ENCODE measurements at places on chromosomes 11 and 22.

GRCh38 chr11:99160447-99160846 lies 139.7 kb downstream of the CNTN5 start:
- no peak for DNase-seq

DNA sequence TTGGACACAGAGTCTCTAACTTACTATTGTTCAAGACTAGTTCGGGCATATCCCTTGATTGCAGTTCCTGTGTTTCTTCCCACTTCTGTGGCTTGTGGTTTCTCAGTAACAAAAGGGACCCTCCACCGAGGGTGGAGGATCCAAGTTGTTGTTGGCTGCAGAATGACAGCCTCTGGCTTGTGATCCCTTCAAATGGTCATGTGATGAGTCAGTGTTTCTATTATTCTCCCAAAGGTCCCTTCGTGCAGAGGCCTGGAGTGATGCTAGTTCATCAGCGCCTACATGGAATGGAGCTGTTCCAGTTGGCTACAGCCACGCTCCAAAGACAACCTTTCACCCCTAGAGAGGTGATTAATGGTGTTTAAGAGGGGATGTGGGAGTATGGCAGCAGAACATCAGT lies 2.6 kb upstream of the VWCE start:
- no peak for DNase-seq

DNA sequence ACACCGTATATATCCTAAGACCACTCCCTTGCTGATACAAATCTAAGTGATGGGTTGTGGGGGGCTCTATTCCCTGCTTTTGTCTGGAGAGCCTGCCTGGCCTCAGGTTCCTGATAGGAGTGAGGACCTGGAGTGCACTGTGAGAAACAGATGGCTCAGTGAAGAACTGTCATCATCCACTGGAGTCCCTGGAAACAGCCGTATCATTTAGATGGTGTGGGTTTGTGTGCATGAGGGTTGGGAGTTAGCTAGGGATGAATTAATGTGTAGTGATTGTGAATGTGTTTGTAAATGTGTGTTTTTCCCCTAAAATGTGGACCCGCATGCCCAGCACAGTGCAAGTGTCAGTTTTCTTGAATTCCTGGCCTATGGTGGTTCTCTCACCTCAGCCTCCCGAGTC lies 111.6 kb downstream of the CRYBB2 start:
- DNase-seq: no peak

GRCh38 chr11:98835335-98835734 lies 185.4 kb upstream of the CNTN5 start:
- no peak for DNase-seq

DNA sequence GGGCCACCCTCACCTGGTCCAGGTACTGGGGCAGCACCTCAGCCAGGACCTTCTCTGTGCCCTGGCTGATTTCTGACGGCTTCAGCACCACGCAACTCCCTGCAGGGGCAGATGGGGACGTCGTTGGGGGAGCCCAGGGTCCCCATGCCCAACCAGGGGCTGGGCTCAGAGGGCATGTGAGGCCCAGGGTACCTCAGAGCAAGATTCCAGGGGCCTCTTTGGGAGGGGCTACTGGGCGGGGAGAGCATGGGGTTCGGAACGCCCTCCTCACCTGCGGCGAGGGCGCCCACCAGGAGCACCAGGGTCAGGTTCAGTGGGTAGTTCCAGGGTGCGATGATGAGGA lies 8.1 kb downstream of the ALDH3B2 start:
- DNase-seq: no peak

GRCh38 chr11:108069947-108070346 lies 51.4 kb upstream of the ACAT1 start:
- DNase-seq: no peak

- no peak for DNase-seq
These were observed 1.3 kb downstream of the C22orf31 start for GRCh38 chr22:29060251-29060869.

- no peak for DNase-seq
These were observed 290.2 kb downstream of the ETS1 start for GRCh38 chr11:128297091-128297651.

DNA sequence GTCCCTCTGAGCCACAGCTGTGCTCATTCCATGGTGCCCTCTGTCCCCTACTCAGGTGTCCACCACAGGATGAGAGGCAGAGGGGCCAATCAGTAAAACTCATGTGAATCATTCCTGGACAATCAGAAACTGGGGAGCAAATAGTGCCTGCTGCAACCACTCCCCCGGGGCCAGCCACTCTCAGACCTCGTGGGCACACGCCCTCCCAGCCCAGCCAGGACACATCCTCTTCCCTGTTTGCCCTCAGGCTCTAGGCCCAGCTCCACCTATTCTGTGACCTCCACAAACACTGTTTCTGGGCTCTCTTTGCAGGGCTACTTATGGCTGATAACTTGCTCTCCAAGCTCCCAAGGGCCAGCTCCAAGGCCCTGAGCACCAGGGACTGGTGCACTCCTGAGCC lies 14.0 kb upstream of the KCTD14 start:
- DNase-seq: no peak

- DNase-seq: no peak
These were observed 1.2 kb upstream of the MRGPRF start for GRCh38 chr11:69014084-69014851.

DNA sequence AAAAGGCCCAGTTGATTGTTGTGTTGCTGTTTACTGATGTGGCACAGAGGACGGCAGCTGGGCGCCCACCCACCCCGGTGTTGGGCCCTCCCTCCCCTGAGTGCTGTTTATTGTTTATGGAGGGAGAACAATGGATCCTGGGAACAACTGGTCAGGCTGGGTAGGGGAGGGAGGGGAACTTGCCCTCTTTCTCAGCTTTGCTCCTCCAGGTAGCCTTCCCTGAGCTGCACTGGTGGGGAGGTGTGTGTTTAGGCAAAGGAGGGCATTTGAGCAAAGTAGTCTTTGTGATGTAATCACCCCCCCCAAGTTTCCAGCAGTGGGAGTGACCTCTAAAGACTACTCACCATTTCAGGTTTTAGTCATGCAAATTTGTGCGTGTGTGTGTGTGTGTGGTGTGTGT lies 1035.3 kb downstream of the NTM start:
- DNase-seq: no peak

DNA sequence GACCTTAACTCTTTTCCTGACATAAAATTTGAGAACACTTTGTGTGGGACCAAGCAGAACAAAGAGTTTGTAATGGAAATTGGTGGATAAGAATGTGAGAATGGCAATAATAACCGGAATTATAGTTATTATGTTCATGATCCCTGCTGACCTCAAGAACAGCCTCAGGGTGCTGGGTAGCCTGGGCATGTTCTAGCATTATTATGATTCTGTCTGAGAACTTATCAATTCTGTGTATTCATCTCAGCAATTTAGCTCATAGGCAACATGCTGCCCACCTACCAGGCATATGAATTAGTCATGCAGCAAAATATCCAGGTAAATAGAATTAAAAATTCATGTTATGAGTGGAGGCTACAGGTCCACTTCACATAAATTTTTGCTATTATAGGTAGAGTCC lies 61.9 kb downstream of the CTSC start:
- DNase-seq: no peak

GRCh38 chr11:125787827-125788226 lies at the start of gene PATE3:
PATE3 (plus strand) TSS chr11:125788127; CDS start chr11:125788152, 25 bp downstream.
- DNase-seq: no peak

DNA sequence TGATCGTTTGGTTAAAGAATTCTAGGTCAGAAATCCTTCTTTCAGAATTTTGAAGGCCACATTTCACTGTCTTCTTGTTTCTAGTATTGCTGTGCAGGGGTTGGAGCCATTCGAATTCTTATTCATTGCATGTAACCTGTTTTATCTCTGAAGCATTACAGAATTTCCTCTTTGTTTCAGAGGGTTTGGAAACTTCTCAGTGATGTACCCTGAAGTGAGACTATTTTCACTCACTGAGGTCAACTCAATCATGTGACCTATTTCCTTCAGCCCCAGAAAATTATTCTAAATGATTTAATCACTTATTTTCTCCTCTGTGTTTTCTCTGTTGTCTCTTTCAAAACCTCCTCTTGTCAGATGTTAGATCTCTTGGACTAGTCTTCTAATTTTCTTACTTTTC lies 147.8 kb downstream of the ENTHD1 start:
- DNase-seq: no peak

DNA sequence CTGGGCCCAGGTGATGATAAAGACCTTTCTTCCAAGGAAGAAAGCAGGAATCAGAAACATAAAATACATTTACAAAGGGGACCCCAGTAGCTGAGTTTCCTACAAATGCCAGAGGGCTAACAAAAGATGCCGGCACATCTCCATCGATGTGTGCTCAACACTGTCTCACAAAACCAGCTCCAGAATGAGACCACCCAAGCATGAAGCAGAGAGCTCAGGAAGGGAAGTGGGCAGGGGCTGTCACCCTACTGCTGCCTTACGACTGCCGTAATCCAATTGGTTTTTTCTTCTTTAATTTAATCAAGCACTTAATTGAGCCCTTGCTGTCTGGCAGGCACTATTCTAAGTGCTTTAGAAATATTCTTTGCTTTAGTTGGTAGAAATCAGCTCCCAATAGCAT lies 26.1 kb downstream of the SMCO4 start:
- DNase-seq: no peak

- DNase-seq: no peak
These were observed 35.0 kb upstream of the MOB2 start for GRCh38 chr11:1521382-1522080.

DNA sequence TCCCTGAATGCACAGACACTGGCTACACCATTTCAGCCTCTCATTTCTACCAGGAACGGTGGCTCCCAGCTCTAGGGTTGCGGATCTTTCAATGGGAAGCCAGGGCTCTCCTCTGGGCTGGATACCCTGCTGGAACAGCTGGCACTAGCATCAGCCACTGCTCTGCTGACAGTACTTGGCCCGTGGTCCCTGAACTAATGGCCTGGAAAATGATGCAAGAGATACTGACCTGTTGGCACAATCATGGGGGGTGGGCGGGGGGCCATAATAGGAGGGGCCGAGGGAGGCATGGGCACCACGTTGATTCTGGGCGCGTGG lies 10.7 kb upstream of the TBC1D10A start:
- DNase-seq: no peak

DNA sequence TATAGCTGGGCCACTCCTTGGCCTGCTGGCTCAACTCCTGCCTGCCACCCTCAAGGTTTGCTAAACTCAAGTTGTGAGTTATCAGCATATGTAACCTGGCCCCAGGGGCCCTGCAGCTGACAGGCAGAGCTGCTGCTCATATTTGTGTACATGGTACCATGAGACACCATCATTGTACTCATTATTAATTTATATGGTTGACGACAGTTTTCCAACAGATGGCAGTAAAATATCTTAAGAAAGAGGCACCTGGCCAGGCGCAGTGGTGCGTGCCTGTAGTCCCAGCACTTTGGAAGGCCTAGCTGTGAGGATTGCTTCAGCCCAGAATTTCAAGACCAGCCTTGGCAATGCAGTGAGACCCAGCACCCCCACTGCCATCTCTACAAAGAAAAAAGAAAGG lies 11.4 kb upstream of the DENND5A start:
- no peak for DNase-seq

DNA sequence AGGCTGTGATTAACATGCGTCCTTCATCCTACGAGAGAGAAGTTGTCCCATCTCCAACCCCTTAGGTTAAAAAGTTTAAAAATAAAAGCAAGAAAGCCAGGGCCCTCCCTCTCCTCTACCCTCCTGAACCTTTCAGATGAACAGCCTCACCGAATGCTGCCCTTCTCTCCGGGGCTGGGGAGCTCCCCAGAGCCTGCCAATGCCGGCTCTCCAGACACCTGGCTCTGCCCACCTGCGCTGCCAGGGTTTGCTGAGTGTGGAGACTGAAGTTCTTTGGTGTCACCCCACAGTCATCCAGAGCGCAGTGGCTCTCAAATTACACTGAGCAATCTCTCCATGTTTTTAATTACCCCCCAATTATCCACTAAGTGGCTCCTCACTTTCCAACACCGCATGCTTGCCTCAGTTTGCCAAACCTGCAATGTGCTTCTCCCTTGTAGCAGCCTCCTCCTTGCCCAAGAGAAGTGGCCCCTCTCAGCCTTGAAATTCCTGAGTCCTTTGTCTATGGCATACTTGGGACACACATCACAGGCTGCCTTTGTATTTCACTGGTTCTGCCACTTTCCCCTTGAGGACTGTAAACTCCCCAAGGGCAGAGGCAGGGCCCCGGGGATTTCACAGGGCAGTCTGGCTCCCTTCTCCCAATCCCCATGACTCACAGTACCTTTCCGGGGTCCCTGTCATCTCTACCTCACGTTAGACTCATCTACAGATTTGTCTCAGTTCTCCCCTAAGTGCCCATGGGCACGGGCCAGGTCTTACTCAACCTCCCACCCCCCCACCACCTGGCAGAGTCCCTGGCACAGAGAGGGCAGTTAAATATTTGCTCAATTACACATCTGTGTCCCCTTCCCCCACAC lies 2.0 kb downstream of the MYH9 start:
- DNase-seq: no peak

DNA sequence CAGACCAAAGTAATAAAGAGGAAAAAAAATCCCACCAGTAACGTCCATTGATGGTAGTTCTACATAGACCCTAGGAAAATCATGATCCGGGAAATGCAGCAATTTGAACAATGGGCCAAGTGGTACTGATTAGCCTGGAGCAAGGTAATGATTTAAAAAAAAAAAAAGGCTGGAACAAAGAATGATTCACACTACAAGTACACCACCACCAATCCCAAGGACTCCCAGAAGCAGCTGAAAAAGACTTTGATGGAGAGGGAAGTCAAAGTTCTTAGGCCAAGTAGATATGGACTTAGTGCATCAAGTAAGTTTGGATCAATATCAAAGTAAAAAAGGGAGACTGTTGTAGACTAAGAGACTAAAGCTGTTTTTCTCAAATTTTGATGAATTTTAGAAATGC lies 11.8 kb downstream of the KCTD14 start:
- DNase-seq: no peak

DNA sequence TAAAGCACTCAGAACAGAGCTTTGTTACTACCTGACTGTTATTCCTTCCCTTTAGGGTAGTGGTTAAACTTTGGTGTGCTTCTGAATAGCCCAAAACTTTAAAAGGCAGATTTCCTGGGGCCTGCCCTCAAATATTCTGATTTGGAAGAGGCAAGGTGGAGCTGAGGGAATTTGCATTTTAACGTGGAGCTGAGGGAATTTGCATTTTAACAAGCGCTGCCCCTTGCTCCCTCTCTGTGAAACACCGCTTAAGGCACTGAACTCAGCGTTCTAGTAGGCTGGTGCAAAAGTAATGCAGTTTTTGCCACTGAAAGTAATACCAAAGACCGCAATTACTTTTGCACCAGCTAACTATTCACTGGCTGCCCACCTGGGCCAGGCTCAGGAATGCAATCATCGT lies 35.0 kb downstream of the TPST2 start:
- no peak for DNase-seq
